ENCODE measurements at places on chromosomes 3 and 15.

DNA sequence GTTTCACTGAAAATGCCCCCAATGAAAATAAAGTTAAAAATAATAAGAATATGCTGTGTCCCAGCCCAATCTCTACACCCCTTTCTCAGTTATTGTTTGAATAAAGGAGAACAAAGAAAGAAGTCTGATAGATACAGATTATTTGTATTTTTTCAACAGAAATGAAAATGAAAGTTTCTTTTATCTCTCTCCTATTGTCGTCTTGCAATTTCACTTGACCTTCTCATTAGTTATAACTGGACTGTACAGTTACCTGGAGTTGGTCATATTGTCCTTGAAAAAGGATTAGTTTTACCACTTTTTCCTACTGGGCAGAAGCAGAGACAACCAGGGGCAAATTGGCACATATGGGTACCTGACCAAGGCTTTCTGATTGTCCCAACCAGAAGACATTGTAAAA, 440.0 kb downstream of the PDCD6IP start:
- no peak for DNase-seq

- DNase-seq: no peak
Observed at GRCh38 chr15:89187986-89188514, 33.3 kb downstream of the RLBP1 start.

DNA sequence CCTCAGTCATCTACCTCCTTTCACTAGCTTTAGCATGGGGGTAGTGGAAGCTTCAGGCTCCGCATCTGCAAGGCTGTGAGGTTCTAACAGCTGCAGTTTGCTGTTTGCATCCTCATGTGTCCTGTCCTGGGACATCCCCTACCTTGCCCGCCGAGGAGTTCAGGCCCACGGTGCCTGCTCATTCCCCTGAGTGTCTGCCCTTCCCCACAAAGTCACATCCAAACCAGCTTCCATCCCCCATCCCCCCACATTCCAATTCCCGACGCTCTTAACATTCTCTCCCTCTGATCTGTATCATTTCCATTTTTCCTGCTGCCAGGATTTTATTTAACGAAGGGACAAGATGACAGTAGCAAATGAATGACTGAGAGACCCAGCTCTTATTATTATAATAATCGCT, 43.8 kb downstream of the HRH1 start:
- no peak for DNase-seq

- no peak for DNase-seq
Observed at GRCh38 chr3:62436785-62437184, 63.4 kb upstream of the FEZF2 start.

- DNase-seq: peak; percentile 70
Observed at GRCh38 chr3:100002599-100003350, 111.5 kb downstream of the FILIP1L start.

All from AG08395 (cell line).